Femur (tissue), 1 donor: ENCODE measurements at places on chromosomes 13 and 19.

- DNase-seq: no peak
Measured at GRCh38 chr13:93765062-93765461, 538.5 kb downstream of the GPC6 start.

DNA sequence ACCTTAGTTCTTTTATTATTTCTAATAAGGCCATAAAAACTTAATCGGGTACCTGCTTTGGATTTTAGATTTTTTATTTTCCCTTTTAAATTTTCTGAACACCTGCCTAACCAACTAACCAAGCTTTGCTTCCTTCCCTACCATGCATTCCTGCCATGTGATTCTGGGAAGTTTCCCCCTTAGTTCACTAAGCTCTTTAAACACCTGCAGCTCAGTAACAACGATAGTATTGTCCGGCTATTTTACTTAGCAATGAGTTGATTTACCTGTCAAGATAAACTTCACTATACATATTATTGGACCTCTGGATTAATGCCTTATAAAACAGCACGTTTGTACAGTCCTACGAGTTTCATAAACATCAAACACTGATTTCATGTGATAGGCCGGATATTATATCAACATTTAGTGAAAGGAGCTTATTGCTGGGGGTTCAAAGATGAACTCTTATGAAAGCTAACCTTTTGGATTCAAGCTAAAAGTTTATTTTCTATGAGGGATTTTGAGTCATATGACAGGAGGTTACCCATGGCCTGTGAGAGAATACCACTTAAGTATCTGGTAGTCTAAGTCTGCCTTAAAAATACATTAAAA lies 81.0 kb upstream of the STARD13 start:
- no peak for DNase-seq

GRCh38 chr13:30615866-30616541 lies 1.7 kb upstream of the USPL1 start:
- no peak for DNase-seq

GRCh38 chr19:45682117-45682516 lies 9.6 kb downstream of the SNRPD2 start:
- DNase-seq: no peak

DNA sequence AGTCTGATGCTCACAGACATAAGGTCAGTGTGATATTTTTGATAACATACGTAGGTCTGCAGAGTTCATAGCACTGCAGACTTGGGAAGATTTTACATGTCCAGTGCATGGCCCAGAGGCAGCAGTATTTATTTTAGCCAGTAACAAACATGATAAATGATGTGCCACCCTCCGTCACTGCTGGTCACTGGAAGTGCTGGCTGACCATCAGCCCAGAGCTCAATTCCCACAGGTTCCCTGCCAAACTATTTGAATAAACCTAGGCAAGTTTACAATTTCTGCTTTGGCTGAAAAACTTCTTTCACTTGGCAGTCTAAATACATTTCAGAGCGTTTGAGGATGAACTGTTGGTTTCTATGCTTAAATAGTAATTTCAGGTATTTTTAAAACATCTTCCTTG lies 135.5 kb upstream of the EDNRB start:
- DNase-seq: peak; percentile 18

- DNase-seq: no peak
Measured at GRCh38 chr19:4547303-4548237, 7.7 kb upstream of the LRG1 start.

DNA sequence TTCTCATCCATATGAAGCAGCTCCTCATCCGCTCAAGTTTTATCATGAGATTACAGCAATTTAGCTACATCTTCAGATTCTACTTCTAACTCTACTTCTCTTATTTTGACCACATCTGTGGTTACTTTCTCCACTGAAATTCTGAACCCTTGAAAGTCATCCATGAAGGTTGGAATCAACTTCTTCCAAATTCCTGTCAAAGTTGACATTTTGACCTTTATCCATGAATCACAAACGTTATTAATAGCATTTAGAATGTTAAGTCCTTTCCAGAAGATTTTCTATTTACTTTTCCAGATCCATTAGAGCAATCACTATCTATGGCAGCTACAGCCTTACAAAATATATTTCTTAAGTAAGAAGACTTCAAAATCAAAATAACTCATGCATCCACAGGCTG lies 421.7 kb upstream of the GPC6 start:
- no peak for DNase-seq

DNA sequence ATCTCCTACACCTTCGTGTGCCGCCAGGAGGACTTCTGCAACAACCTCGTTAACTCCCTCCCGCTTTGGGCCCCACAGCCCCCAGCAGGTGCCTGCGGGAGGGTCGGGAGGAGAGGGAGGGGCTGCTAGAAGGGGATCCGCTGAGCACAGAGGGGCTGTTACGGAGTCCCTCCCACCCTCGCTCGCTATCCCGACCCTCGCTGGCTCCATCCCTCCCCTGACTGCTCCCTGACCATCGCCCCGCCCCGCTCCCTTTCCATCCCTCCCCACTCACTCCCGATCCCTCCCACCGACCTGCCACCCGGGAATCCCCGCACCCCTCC lies 780 bp downstream of the CD177 start:
- DNase-seq: no peak

DNA sequence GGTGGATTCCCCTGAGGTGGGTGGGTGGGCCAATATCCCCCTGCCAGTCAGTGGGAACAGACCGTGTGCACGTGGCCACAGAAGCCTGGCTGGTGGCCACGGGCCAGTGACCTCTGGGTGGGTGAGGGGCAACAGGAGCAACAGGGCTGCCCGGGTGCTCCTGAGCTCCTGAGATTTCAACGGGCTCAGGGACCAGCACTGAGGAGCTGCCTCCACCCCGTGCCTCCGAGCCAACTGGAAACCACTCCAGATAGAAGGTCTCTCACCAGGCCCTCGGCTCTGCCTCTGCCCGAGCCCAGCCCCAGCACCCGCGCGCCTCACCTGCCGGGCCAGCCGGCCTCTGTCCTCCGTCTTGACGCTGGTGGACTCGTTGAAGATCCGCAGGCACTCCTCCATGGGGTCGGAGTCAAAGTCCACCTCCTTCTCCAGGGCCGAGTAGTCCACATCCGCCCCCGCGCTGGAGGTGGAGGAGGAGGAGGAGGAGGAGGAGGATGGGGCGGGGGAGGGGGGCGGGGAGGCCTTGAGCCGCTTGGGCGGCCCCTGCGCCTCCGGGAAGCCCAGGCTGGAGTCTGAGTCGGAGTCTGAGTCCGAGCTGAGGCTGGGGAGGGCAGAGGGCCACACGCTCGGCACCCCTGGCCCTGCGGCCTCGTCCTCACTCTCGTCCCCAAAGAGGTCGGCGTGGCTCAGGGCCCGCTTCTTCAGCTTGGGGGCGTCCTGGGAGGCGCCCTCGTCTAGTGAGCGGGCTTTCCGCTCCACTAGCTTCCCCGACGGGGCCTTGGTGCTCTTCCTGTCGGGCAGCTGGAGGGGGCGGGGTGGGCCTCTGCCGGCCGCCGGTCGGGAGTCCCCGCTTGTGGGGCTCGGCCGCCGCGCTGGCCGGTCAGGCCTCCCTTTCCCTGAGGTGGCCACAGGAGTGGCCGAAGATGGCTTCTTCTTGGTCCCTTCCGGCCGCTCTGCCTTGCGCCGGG lies 14.8 kb upstream of the ATP8B3 start:
- no peak for DNase-seq

DNA sequence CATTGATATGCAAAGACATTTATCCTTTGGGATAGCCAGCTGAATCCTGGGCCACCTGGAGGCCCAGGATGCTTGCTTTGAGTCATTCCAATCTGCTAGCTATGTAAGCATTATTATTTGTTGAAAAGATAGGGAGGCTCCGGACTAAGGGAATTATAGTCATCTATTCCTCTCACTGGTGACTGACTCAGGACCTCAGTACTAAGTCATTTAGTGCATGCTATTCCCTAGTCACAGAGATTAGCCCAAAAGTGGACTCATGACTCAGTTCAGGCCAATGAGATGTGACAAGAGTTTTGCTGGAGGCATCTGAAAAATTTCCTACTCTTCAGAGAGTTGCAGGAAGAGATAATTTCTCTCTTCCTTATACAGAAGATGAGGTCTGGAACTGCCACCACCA lies 67.9 kb upstream of the ITM2B start:
- no peak for DNase-seq

- DNase-seq: peak; percentile 76
Measured at GRCh38 chr13:44854313-44855060, 134.8 kb downstream of the NUFIP1 start.

DNA sequence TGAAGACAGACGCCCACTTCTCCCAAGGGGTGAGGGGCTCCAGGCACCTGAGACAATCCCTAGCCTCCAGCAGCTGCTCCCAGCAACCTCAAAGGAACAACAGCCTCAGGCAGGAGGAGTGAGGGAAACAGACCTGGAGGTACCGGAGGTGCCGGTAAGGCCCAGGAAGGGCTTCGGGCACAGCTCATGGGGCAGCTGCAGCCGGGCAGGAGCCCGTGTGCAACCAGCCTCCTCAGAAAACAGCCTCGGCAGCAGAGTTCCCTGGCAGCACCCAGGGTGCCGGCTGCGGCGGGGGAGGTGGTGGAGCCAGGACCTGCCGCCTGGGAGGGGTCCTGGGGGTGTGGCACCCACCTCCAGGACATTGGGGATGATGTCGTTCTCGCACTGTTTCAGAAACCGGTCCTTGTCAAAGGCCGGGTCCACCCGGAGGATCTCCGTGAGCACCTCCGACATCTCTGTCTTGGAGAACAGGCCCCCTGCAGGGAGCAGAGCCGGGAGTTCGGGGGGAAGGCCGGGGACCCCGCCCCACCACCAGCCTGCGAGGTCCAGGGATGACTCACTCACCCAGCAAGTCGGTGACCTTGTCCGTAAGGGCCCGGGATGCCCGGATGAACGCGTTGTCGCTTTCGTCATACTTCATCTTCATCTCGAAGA lies 6.5 kb upstream of the CTXN1 start:
- DNase-seq: no peak

GRCh38 chr19:52542984-52543664 lies 15.7 kb downstream of the ZNF808 start:
- DNase-seq: no peak

DNA sequence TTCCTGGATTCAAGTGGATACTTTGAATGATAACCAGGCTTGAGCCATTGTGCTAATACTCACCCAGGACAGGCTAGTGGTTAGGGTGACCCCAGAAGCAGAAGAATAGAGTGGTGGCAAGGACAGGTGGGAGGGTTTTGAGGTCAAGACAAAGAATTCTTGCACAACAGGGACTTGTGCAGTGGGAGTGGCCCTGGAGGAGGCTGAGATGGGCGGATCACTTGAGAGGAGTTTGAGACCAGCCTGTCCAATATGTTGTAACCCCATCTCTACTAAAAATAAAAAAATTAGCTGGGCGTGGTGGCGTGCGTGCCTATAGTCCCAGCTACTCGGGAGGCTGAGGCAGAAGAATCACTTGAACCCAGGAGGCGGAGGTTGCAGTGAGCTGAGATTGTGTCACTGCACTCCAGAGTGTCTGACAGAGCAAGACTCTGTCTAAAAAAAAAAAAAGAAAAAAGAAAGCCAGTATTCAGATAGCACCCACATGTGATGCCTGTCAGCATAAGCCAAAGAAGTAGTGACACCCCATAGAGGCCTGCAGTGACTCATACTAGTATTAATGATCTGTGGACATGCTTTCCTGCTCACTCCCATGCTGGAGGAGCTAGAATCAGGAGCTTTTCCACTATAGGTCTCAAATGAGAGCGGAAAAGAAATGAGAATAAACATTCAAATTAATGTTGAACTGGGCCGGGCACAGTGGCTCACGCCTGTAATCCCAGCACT lies 78.7 kb downstream of the RNF17 start:
- DNase-seq: no peak

DNA sequence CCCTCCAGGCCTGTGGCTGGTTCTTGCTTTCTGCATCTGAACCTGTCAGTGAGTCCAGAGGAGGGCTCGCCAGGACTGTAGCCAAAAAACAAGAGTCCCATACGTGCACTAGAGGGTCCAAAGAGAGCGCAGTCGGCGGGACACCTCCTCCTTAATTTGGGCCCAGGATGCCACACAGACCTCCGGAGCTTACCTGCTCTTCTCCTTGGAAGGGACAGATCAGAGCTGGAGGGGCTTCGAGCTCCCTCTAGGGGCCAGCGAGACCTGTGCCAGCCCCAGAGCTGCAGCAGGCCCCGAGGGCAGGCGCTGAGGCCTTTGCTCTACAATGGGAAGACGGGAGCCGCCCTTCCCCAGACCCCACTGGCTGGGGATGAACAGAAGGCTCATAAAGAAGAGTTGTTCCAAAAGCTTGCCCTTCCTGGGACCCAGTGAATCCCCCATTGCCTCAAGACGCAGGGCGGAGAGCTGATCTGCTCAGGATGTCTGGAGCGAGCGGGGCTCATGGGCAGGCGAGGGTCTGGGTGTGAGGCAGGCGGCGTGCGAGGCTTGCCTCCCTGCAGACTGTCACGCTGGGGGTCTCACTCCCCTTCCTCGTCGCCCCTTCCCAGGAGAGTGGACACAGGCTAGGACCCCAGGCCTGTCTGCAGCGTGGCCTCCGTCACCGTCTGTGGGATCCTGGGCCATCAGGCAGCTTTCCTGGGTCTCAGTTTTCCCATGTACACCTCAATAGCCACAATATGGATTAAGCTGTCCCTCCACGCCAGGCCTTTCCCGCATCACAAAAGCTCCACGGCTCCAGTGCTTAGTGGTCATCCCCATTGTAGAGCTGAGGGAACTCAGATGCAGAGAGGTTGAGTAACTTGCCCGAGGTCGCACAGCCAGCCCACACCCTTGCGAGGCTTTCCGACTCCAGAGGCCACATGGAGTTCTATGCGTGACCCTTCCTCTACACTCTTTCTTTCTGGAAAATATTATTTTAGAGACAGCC lies 46.9 kb upstream of the VSTM2B start:
- no peak for DNase-seq

- DNase-seq: no peak
Measured at GRCh38 chr19:49837009-49837310, 14.0 kb upstream of the PTOV1 start.

- no peak for DNase-seq
Measured at GRCh38 chr13:102132777-102133295, 269.0 kb downstream of the FGF14 start.

DNA sequence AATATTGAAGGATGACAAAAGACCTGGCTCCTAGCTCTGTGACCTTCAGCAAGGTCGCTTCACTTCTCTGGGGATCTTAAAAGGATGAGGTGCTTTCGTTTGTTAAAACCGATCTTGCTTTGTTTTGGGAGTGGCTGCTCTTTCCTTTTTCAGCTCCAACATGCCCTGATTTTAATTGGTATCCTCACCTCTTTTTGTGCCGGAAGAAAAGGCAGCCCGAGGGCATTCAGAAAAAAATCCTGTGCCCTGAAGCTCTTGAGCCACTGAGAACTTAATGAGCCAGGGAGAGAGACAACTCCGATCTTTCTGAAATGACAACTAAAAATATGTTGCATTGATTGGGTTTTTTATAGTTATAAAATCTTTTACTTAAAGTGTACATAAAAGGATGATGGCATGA lies 19.4 kb downstream of the CLDN10 start:
- no peak for DNase-seq

- DNase-seq: no peak
Measured at GRCh38 chr13:41075034-41075433, 13.7 kb downstream of the WBP4 start.

- DNase-seq: no peak
Measured at GRCh38 chr19:11821474-11822109, 7.5 kb downstream of the ZNF440 start.
